ENCODE measurements at places on chromosomes 2 and 18.

DNA sequence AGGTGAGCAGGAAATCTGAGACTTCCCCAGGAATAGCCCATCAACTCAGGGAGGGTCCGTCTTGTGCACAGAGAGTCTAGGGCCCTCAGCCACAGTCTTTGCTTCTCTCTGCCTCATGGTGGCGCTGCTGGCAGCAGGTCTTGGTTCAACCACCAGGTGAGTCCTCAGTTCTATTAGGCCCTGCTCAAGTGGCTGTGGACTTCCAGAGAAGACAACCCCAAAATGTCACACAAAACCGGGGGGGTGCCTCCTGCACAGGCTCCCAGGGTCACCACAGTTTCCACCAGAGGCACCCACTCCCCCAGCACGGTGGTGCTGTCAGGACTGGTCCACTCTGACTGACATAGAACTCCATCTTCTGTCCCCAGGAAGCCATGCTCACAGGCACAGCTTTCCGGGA lies 2.4 kb upstream of the CHRNG start:
- DNase-seq, result peak; percentile 16

DNA sequence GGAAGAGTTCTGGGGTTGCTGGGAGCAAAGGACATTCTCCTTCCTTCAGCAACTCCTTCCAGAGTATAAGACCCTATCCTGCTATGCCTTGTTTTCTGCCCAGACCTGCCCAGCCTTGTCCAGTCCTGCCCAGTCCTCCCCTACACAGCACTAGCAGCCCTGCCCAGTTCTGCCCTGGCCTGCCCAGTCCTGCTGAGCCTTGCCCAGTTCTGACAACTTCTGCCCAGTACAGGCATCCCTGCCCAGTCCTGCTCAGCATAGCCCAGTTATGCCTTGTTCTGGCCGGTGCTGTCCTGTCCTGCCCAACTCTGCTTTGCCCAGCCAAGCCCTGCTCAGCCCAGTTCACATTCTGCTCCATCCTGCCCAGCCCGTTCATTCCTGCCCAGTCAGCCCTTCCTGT lies 44.9 kb upstream of the ALK start:
- no peak for DNase-seq

- DNase-seq, result no peak
Measured at GRCh38 chr2:119263025-119263424, 39.4 kb downstream of the STEAP3 start.

- DNase-seq, result no peak
Measured at GRCh38 chr2:175399326-175399725, 217.8 kb upstream of the ATP5MC3 start.

GRCh38 chr2:45993476-45993991 lies 303.7 kb upstream of the EPAS1 start:
- DNase-seq, result peak; percentile 66

GRCh38 chr2:20578895-20579825 lies 71.7 kb downstream of the HS1BP3 start:
- peak; percentile 87 for DNase-seq

DNA sequence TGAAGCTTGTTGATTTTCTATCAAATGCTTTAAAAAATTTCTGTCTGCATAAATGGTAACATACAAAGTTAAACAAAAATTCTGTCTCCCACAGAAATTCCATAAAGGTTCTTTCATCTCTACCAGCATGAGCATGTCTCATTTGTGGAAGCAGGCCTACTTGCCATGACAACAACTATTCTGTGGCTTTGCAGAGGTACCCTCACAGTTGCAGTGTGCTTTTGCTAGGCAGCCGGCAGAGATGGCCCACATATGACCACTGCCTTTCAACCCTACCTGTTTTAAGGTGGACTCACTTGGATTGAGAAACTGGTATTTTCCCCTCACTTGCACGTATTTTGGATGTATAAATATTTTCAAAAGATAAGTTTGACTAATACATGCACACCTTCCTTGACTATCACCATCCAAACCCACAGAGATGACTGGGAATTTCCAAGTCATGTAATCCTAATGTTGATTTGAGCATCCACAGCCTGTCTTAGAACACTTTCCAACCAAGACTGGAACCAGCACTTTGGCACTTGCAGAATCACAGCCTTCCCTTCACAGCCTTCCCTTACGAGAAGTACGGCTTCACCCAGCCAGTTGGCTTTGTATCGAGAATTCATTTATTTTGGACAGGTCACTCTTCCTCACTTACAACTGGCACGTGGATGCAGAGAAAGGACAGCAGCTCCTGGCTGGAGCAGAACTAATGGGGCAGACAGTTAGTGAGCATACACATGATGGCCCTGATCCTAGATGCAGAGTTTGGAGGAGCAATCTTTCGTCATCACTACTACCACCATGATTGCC lies 9.3 kb upstream of the FHL2 start:
- DNase-seq, result no peak

DNA sequence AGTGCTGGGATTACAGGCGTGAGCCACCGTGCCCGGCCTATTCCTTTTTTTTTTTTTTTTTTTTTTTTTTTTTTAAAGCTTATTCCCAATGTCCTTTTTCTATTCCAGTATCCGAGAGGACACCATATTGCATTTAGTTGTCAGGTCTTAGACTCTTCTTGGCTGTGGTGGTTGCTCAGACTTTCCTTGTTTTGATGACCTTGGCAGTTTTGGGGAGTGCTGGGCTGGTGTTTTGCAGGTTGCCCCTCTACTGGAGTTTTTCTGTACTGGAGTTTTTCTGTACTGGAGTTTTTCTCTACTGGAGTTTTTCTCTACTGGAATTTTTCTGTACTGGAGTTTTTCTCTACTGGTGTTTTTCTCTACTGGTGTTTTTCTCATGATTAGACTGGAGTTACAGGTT lies 149.2 kb downstream of the TANC1 start:
- DNase-seq, result no peak

GRCh38 chr2:10006236-10007161 lies 36.9 kb upstream of the KLF11 start:
- peak; percentile 86 for DNase-seq

- no peak for DNase-seq
Measured at GRCh38 chr2:215454519-215455246, 18.8 kb upstream of the FN1 start.

DNA sequence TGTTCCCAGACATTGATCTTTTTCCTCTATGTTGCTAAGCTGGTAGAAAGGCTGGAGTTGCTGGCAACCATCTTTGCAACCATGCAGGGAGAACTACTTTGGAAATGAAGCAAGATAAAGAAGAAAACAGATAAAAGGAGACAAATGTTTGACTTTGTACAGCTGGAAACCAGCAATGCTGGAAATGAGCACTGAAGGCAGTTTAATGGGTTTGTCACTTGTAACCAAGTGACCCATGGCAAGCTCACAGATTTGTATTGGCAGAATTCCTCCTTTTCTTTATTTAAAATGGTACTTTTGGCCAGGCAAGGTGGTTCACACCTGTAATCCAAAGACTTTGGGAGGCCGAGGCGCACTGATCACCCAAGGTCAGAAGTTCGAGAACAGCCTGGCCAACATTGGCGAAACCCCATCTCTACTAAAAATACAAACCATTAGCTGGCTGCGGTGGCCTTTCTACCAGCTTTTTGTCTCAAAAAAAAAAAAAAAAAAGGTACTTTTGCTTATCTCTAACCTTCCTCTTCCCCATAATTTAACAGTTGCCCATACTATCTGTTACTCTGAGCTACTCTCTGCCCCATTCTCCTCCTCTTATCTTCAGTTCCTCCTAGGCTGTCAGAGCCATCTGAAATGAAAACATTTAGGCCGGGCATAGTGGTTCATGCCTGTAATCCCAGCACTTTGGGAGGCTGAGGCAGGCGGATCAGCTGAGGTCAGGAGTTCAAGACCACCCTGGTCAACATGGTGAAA lies 2.0 kb upstream of the BOLA3 start:
- no peak for DNase-seq

GRCh38 chr2:127586746-127587295 lies 51.3 kb downstream of the MYO7B start:
- no peak for DNase-seq

DNA sequence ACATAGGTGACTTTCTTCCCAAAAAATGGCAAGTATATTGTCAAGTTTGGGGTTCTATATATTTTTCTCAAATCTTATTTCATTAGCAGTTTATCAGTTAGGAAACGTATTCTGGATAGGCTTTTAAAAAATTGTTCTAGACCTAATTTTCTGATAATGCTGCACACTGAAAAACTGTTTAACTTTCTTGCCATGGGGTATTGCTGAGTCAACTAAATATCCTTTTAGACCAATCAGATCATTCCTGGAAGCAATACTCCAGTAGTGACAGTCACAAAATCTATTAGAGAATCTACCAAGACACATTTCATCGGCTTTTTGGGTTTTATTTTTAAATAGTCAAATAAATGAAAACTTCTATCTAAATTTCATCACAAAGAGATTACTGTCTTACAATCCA lies 440.6 kb downstream of the LRRTM4 start:
- DNase-seq, result no peak

- no peak for DNase-seq
Measured at GRCh38 chr2:84317135-84317534, 141.9 kb downstream of the SUCLG1 start.

- DNase-seq, result no peak
Measured at GRCh38 chr2:14567561-14567960, 65.0 kb upstream of the LRATD1 start.

- no peak for DNase-seq
Measured at GRCh38 chr2:45273412-45274249, 264.4 kb upstream of the SIX2 start.

DNA sequence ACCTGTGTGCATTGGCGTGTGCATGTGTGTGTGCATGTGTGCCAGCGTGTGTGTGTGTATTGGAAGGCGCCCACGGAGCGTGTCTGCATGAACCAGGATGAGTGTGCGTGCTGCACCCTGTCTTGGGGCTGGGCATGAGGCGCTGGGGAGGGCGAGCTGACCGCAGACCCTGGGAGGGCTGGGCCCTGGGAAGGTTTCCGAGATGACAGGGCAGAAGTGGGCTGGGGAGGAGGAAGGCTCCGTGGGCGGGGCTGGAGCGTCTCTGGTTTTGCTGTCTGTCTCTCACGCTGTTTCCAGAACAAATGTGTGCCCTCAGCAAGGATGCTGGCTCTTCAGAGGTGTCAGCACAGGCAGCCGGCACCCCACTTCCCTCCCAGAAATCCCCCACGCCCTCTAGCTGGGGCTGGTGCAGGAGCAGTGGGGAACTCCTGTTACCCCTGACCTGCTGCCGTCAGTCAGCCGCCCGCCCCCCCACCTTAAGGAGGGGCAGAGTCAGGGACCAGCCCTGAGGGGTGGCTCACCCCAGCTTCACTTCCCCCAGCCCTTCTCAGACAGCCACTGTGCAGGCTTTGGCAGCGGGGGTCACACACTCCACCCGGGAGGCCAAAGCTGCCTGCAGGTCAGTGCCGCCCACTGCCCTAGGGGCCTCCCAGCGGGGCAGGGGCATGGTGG lies at the start of gene GPR35:
GPR35 (plus strand) TSS at position 531 of the 672 bp plus-strand sequence. CDS start 4,473 bp downstream, outside the sequence.
- DNase-seq, result no peak

- no peak for DNase-seq
Measured at GRCh38 chr2:222730366-222730999, 59.0 kb downstream of the MOGAT1 start.

- DNase-seq, result no peak
Measured at GRCh38 chr2:85810371-85811179, 56.8 kb downstream of the ATOH8 start.

GRCh38 chr18:13584825-13585224 lies 141.5 kb downstream of the FAM210A start:
- DNase-seq, result no peak

- DNase-seq, result no peak
Measured at GRCh38 chr2:55225481-55226020, 6.5 kb downstream of the CLHC1 start.

GRCh38 chr2:235044501-235045271 lies 92.9 kb downstream of the SH3BP4 start:
- no peak for DNase-seq

DNA sequence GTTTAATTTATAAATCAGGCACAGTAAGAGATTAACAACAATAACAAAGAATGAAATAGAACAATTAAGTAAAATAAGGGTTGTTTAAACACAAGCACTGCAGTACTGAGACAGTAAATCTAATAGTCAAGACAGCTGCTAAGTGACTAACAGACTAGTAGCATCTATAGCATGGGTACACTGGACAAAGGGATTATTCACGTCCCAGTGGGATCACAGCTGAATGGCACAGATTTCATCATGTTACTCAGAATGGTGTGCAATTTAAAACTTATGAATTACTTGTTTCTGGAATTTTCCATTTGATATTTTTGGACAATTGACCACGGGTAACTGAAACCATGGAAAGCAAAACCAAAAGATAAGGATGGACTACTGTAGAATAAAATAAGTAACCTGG lies 161.9 kb upstream of the DAPL1 start:
- DNase-seq, result no peak

DNA sequence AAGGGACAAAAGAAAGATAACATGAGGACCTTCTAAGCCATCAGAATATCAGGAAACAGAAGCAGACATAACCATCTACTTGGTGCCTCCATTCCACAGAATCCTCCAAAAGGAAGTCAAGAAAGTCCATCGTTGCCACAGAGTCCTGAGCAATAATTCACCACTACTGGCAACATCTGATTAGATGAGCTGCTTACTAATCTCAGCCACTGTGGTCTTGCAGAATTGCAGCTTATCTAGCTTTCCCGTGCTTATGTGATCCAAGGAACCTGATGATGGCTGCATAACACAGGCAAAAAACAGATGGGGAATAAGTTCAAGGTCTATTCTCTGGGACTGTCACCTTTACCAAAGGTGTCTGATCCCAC lies 278.5 kb downstream of the AFF3 start:
- DNase-seq, result no peak

- peak; percentile 51 for DNase-seq
Measured at GRCh38 chr18:32469691-32470459, 807 bp downstream of the GAREM1 start.

DNA sequence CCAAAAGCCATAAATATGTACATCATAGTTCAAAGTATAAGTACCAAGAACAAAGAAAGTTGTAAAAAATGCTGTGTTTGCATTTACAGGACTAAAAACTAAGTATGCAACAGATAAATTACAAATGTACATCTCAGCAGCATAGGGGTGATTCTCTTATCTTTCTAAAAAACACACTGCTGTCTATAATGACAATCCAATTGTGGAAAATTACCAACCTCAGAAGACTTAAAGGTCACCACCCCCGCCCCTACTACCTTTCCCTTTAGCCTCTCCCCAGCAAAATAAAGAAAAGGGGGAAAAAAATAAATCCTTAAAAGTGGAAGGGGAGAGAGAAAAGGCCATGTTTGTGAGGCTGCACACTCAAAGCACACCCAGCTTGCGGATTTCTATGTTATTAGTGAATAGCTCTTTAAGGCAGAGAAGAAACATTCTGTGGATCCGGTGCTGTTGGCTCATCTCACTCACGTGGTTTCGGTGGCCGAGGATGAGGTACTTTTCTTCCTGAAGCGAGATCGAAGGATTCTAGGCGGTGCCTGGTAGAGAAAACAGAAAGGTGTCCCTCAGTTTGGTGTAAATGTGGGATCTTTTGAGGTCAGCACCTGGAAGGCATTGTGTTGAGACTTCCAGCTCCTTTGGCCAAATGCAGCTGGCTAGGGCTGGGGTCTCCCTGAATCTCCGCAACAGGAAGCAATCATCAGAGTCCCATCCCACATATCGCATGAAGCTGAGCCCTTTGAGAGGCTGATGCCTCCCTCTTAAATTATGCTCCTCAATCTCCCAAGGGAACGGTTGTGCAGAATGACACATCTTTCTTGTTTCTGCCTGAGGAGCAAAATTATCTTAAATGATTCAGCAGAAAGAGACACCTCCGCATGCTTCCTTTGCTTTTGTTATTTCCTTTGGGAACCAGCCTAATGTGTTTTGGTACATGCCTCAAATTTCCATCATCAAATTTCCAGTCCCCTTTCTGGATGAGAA lies 17.6 kb downstream of the MRPL35 start:
- DNase-seq, result no peak

- DNase-seq, result no peak
Measured at GRCh38 chr18:3528231-3528630, 78.3 kb downstream of the TGIF1 start.

All from right cardiac atrium (tissue), 5 donors.